ENCODE measurements at places on chromosomes 1 and 21. TPM values are rescaled to one million over a fixed set of nuclear protein-coding genes. Genes with fewer than 3 reads are reported as not detected.

DNA sequence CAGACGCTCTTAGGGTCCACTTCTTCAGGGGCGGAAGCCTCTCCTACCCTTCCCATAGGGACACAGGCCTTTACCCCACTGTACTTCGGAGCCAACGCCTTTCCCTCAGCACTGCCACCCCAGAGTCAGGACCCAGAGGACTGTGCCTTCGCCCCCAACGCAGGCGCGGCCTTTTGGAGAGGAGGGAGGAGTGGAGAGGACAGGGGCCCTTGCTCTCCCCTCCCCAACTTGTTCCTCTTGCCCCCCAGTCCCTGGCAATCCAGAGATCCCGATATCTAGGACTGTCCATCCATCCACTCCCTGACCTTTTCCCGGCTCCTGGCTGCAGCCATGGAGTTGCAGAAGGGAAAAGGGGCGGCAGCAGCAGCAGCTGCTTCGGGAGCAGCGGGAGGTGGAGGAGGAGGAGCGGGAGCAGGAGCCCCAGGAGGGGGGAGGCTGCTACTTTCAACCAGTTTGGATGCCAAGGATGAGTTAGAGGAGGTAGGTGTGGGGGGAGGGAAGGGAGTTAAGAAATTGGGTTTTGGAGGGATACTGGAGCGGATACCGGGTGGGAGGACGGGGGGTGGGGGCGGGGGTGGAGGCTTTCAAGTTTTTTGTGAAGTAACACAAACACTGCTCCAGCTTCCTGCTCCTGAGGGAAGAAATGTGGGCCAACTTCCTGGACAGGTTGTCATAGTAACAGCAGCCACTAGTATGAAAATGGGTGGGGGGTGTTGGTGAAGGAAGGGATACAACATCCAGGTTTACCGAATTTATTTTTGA, 636 bp downstream of the INTS3 start:
- no peaks in the 10 kb centered on the region for H3K27me3 ChIP-seq
- peak; percentile 55 for DNase-seq
- peak overlapping the region; percentile 96 for H3K4me3 ChIP-seq
- H3K4me1 ChIP-seq, result peaks cover 25% of the 10 kb centered on the region
- peak overlapping the region; percentile 94 for H3K27ac ChIP-seq

GRCh38 chr1:235072096-235072495, 56.5 kb downstream of the TOMM20 start:
- H3K27ac ChIP-seq, result no peak overlapping the region
- DNase-seq, result no peak
- H3K27me3 ChIP-seq, result peaks cover 3% of the 10 kb centered on the region
- no peaks in the 10 kb centered on the region for H3K36me3 ChIP-seq
- H3K4me1 ChIP-seq, result peaks cover 28% of the 10 kb centered on the region
- no peak overlapping the region for H3K4me3 ChIP-seq

DNA sequence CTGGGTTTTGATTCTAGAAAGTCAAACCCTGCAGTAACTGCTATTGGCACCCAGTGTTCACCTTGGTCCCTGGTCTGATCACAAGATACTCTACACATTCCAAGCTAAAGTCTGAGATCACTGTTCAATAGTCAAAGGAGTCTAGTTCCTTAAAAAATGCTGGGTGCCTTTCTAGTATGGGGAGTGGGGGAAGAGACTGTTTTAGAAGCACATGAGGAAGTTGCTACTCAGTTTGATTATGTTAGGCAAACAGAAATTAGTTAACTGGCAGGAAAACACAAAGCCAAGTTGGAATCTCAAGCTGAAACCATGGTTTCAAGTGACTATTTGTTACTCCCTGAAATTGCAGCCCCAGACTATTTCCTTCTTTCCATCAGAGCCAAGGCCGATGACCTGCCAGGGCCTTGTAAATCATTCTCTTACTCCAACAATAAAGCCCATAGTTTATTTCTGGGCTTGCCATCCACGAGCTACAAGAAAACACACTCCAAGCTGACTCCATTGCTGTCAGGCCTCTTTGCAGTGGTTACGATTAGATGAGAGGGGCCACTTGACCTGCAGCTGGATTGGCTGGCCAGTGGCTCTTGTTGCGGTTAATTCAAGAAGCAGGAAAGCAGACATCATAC, 21.1 kb upstream of the VTCN1 start:
- no peaks in the 10 kb centered on the region for H3K36me3 ChIP-seq
- no peak overlapping the region for H3K4me3 ChIP-seq
- no peak for DNase-seq

DNA sequence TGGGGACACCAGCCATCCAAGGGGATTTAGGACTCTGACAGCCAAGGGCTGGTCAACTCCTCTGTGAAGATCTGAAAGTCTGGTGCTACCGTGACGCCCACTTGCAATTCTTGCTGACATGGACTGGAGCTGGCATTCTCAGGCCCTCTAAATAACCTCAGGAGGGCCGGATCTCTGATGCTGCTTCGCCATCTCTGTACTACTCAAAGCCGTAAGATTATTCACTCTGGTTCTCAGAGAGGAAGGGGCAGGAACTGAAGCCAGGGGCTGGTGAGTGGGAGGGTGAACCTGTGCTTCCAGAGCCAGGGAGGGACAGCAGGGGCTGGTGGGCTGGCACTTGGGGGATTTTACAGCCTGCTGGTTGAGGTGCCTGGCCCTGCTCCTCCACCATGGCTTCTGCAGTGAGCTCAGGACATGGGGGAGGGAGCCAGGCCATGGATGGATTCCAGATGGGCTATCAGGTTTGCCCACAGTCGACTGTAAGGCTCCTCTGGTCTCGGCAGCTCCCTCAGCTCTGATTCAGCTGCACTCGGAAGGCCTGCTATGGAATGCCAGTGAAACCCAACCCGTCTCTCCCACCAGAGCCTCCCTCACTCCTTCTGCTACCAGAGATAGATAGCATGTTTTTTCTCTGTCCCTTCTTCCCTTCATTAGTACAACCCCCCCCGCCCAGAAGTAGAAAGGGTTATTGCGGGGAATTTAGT, 84.5 kb downstream of the PLXNA2 start:
- no peak overlapping the region for H3K4me3 ChIP-seq
- DNase-seq, result no peak
- no peak overlapping the region for H3K27ac ChIP-seq
- no peaks in the 10 kb centered on the region for H3K36me3 ChIP-seq

DNA sequence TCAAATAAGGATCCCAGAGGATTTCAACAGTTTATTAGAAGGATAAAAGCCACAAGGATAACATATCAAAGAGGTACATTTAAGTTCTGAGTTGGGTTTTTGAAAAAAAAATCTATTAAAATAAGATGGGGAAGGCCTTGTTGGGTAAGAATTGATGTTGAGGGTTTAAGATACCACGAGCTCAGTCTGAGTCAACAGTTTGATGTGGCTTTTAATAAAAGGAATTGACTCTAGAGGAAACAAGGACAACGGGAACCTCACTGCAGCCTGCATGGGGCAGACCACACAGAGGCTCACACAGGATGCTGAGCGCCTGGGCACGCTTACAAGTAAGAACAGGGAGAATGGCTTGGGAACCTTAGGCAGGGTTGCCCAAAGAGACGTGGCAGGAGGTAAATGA, 107.5 kb downstream of the TIAM1 start:
- H3K27ac ChIP-seq, result peak overlapping the region; percentile 31
- peaks cover 38% of the 10 kb centered on the region for H3K36me3 ChIP-seq
- H3K27me3 ChIP-seq, result no peaks in the 10 kb centered on the region
- peak overlapping the region; percentile 31 for H3K4me3 ChIP-seq

TENT5C gene
- 18.8 TPM for total RNA-seq

LORICRIN gene
- total RNA-seq, result not detected

IL10 gene
- 0.17 TPM for total RNA-seq

Data from activated naive CD8-positive, alpha-beta T cell treated with anti-CD3 and anti-CD28 coated beads, Interleukin-2, amount 10 ng/mL, durations not matched to agents 7 days and 5 days (primary cell).